Activated T-cell treated with anti-CD3 and anti-CD28 coated beads for 1 hour (primary cell): ENCODE measurements at places on chromosomes 11 and 22.

GRCh38 chr11:67153971-67154370 is 34.9 kb downstream of the KDM2A start:
- DNase-seq: no peak

DNA sequence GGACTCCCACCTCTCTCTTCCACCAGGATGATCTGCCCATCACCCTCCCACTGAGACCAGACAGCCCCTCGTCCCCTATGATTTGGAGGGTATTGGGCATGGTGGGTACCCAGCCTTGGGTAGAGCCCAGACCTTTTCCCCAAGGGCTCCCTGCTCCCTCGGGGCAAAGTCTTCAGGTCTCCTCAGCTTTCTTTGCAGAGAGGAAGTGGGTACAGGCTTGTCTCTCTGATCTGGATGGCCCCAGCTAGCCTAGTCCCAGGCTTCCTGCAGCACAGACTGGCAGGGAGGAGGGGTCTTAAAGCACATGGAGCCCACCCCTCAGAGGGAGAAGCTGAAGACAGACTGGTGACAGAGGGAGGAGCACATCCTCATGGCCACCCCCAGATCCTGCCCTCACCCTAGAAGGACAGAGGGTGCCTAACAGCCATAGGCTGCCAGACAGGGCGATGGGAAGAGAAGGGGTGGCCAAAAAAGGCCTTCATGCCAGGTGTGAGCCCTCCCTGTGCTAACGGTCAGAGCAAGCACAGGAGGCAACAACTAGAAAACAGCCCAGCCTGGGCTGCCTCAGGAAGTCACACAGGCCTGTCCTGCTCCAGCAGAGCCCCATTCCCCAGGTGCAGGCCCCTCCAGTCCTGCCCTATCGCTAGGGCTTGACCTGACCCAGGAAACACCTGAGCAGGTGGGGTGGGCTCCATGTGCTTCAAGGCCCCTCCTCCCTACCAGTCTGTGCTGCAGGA is 30.4 kb downstream of the SLC22A12 start:
- no peak for DNase-seq

DNA sequence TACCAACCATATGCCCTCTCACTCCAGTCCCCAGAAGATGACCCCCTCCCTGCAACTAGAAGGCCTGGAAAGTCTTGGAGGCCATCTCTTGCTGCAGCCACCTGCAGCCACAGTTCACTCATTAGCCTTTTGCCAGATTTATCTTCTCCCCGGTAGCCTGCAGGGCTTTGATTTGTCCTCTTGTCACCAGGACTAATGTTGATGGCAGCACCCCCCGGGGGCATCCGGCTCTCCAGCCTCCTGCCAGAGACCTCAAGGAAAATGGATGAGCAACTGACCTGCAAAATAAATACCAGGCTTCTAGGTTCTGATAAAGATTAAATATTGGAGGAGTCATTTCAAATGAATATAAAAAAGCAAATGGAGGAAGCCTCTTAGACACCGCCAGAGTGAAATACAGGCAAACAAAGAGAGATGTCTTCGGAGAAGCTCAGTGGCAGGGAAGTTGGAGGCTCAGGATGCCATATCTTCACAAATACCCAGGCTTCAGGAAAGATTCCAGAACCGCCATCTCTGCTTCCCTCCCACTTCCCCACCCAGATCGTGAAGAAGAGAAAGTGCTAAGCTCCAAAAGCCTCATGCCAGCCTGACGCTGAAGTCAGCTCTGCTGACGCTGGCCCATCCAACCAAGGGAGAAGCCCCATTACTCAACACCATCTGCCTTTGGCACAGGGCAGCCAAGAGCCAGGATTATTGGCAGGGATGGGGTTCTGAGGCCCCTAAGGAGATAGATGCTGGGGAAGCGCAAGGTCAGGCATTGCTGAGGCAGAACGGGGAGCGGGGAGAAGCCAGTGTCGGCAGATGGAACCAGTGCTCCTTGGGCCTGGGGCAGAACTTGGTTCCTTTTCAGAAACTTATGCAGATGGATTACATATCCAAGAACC is 362.7 kb downstream of the CADM1 start:
- no peak for DNase-seq

GRCh38 chr22:50529416-50529896 is 356 bp downstream of the TYMP start:
- no peak for DNase-seq

DNA sequence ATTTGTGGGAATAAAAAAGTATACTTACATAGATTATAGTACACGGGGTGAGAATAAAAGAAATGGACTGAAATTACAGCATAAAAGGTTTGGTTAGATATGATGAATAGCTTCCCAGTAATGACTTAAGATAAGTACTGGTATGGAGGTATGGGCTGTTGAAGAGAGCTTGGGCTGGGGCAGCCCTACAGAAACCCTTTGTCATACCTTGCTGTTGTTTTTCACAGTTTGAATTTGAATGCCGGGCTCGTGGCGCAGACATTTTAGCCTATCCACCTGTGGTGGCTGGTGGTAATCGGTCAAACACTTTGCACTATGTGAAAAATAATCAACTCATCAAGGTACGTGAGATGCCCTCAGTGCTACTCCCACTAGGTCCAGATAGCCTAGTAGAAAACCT is 42.3 kb upstream of the RBX1 start:
- no peak for DNase-seq

GRCh38 chr11:14269692-14270573 is 89.0 kb downstream of the RRAS2 start:
- DNase-seq: no peak
